SHP77 (cell line): ENCODE measurements at places on chromosomes 11 and 22.
A peak's percentile ranks its signal among the peaks of the same experiment; 100 is the strongest.

GRCh38 chr11:69039501-69039900, 9.2 kb upstream of the TPCN2 start:
- no peak for DNase-seq

- DNase-seq = no peak
These were observed 774 bp upstream of the E2F8 start for GRCh38 chr11:19241260-19242178.

GRCh38 chr11:76605338-76606074, 65.0 kb downstream of the LRRC32 start:
- no peak for DNase-seq

DNA sequence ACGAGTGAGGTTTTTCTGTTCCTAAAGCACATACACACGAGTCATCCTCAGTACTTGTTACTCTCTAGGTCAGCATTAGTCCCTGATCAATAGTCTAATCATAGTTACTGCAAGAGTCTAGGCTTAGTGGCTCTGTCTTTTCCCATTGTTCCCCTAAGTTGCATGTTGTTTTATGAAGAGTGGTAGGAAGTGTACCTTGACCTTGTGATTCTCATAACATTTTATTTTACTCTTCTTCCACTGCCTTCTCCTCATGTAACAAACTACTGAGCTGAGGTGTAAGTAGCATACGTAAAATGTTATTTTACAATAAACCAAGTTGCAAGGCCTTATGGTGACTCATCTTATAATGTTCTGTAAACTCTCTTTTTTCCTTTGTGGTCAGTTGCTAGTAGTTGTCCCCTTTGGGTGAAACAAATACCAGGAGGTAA, 15.0 kb downstream of the METTL15 start:
- DNase-seq = no peak

DNA sequence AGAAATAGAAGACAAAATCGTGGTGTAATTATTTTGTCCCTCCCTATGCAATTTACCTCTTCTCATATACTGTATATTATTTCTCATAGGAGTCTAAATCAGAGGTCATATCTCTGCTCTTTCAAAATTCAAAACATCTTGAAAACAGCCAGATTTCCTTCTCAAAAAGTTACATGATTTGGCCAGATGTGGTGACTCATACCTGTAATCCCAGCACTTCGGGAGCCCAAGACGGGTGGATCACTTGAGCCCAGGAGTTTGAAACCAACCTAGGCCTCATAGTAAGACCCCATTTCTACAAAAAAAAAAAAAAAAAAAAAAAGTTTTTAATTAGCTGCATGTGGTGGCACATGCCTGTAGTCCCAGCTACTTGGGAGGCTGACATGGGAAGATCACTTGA, 29.0 kb upstream of the DNAJB7 start:
- DNase-seq = no peak

GRCh38 chr22:21970800-21971617, 11.6 kb downstream of the TOP3B start:
- DNase-seq = no peak

DNA sequence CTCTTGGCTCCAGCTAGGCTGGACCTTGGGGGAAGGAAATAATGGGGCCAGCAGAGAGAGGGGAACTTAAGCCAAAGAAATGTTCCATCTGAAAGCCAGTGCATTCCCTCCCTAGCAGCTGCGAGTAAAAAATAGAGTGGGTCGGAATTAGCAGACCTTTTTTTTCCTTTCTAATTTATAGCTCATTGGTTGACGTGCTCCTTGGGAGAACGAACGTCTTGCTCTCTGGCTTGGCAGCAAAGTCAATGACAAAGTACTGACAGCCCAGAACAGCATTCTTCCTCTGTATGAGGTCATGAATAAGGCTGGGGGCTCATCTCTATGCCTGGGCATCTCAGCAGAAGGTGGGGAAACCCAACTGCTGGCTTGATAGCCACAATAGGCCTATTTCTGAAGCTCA, 65.0 kb downstream of the SEZ6L start:
- no peak for DNase-seq

DNA sequence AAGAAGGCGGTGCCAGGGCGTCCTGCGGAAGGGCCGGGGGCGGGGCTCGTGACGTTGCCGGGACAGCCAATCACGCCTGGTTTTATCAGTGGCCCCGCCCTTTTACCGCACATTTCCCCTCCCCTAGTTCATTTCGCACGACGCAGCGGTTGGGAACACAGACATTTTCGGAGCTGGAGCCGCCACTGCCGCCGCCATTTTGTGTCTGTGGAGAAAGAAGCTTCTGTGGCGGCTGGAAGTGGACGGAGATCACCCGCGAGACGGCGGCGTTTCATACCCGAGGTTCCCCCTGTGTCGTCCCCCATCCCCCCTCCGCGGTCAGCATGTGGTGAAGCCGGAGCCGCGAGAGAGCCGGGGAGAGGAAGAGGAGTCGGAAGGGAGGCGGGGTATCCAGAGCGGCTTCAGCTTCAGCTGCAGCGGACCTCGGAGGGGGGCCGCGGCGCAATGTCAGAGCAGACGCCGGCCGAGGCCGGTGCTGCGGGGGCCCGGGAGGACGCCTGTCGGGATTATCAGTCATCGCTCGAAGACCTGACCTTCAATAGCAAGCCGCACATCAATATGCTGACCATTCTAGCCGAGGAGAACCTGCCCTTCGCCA, at the start of gene PCF11:
Gene PCF11 (plus strand): TSS at position 136 of the 598 bp plus-strand sequence. CDS start 309 bp downstream, at position 445.
- no peak for DNase-seq

GRCh38 chr11:124080327-124081001, 34.8 kb upstream of the VWA5A start:
- DNase-seq = no peak

DNA sequence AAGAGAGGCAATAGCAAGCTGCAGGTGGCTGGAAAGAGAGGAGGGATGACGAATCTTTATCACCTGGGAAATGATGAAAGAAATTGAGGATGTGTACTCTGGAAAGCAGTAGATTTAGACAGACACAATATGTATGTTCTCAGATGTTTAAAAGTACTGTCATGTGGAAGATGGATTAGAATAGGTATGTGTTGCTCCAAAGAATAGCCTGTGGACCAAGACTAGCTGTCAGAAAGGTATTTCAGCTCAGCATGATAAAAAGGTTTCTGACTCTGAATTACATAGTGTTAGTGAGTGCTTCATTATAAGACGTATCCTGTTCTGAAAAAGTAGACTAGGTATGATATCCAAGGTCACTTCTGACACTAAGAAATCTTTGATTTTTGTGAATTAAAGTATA, 322.4 kb downstream of the CNTN5 start:
- DNase-seq = peak; percentile 13

GRCh38 chr11:61345954-61346843, 13.2 kb downstream of the TKFC start:
- DNase-seq = no peak

- DNase-seq = no peak
These were observed 11.6 kb downstream of the UVRAG start for GRCh38 chr11:75826461-75827230.

DNA sequence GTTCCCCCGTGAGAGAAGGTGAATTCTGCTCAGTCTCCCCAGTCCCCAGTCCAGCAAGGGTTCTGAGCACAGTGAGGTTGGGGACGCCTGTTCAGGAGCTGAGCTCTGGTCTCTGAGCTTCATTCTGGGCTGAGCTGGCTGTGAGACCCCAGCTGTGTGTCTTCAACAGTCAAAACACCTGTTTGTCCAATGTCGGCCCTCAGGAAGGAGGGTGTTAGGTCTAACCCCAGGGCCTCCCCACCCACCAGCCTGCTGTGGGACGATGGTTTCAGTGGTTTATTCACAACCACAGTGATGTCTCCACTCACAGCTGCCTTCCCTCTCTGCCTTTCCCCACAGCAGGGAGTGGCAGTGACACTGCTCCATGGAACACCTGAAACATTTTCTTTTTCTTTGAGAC, 1282.9 kb downstream of the TBC1D22A start:
- no peak for DNase-seq

GRCh38 chr11:71443736-71444445, 4.3 kb downstream of the DHCR7 start:
- no peak for DNase-seq

GRCh38 chr22:40123387-40123786, 54.3 kb upstream of the TNRC6B start:
- DNase-seq = no peak

- DNase-seq = no peak
These were observed 43.0 kb upstream of the PLET1 start for GRCh38 chr11:112303616-112304015.

DNA sequence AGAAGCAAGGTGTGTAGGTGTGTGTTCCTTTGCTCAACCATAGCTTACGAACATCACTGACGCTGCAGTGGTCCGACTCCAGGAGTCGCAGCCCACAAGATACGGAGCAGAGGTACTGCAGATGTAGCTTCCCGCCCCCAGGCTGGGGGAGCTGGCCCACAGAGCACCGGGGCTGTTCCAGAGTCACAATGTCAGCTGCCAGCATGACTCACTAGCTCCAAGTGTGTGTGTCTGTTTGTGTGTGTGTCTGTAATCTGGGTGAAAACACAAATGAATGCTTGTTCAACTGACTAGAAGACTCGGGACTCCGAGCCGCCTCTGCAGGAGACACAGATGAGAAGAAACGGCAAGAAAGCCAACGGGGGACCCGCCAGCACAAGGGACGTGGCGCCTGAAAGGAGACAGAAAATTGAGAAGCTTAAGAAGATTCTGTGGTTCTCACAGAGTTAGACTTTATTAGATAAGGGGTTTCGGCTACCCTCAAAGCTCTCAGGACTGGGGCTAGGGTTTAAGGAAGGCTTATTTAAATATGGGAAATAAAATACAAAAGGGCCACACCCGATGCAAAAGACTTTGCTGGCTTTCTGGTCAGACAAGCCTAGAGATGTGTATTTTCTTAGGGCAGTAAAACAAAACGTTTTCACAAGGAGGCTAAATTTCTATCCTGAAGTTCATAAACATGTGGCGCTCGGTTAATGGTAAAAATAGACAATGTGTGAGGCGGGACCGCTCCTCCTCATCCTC, 10.7 kb downstream of the VSIG10L2 start:
- DNase-seq = no peak

GRCh38 chr22:39524089-39524752, 3.9 kb downstream of the ATF4 start:
- DNase-seq = no peak

GRCh38 chr11:119447664-119448242, 24.8 kb upstream of the THY1 start:
- DNase-seq = no peak

- no peak for DNase-seq
These were observed 287 bp downstream of the RPS13 start for GRCh38 chr11:17077240-17077519.

- no peak for DNase-seq
These were observed 1.7 kb downstream of the STX3 start for GRCh38 chr11:59756845-59757244.

DNA sequence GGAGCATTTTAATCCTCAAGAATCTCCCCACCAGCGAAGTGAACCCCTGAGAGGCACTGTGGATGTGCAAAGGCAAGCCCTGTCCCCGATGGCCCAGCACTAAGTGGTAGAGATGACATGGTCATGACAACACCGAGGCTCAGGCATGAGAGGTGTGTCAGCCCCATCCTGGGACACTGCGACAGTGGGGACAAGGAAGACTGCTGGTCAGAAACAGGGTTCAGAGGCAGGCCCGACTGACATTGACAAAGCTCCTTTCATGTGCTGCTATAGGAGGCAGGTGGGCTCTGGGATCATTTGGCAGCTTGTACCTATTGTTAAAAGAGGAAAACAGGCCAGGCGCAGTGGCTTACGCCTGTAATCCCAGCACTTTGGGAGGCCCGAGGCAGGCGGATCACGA, 54.3 kb upstream of the MYEOV start:
- no peak for DNase-seq

DNA sequence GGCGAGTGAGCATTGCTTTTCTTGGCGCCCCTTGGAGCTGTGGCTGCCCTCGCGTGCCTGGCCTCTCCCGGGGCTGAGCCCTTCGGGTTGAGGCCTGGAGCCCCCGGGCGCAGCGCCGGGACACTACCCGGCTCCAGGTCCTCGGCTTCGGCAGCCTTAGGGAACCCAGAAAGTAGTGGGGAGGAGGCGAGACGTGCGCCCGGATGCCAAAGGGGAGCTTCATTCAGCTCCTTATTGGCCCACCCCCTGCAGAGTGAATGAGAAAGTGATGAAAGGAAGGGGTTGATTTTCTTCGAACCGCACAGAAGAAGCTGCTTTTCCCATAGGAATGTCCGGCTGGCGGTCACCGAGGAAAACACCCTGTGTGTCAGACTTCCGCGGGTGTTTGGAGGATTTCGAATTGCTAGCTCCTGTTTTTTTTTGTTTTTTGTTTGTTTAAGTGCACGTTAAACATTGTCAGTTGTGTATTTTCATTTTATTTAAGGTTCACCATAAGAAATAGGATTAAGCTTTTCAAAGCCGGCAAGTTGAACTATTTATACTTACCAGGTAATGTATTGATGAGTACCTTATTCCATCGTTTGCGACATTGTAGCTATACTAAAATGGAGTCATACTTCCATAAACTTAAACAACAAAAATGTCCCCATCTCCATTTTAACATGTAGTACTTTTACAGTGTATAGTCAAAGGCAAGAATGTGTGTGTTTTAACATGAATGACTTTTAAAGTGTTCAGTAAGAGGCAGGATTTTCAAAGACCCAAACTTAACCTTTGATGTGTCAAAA, 841 bp upstream of the EIF4G2 start:
- DNase-seq = no peak

- no peak for DNase-seq
These were observed 19.5 kb downstream of the RPL27A start for GRCh38 chr11:8701891-8702597.

GRCh38 chr11:19160847-19161246, 40.9 kb downstream of the CSRP3 start:
- DNase-seq = no peak

- DNase-seq = no peak
These were observed 118.6 kb upstream of the RASSF10 start for GRCh38 chr11:12890476-12890875.

GRCh38 chr22:31503211-31503964, 7.1 kb downstream of the SFI1 start:
- DNase-seq = no peak

GRCh38 chr11:123408619-123409455, 21.2 kb upstream of the GRAMD1B start:
- no peak for DNase-seq

GRCh38 chr11:72058416-72059034, 21.8 kb downstream of the NUMA1 start:
- DNase-seq = no peak

- no peak for DNase-seq
These were observed 5.0 kb upstream of the MRPL11 start for GRCh38 chr11:66443602-66444001.

DNA sequence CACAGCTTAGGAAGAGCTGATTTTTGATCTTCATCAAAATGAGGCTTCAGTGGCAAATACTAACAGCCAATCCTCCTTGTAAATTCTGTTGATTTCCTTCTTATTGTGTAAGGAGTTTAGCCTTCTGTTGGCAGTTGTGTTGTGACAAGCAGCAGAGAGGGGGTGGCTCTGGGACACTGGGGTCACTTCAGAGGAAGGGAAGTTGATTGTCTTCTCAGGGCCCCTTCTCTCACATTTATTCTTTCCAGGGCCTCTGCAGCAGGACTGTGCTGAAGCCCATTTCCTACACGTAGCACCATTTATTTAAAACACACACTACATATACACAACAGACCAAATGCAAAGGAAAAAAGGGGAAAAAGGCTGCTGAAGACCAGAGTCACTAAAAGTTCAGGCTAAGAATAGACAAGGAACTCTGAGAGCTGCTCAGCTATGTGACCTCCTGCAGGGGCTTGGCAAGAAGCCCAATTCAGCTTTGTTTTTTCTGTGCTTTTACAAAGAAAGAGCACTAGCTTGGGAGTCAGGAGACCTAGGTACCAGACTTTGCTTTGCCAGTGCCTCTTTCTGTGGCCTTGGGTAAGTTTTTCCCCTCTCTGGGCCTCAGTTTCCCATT, 28.3 kb upstream of the UPB1 start:
- no peak for DNase-seq

GRCh38 chr22:49660794-49661781, 166.6 kb downstream of the BRD1 start:
- peak; percentile 67 for DNase-seq
